ENCODE measurements at places on chromosomes 3 and 15.

DNA sequence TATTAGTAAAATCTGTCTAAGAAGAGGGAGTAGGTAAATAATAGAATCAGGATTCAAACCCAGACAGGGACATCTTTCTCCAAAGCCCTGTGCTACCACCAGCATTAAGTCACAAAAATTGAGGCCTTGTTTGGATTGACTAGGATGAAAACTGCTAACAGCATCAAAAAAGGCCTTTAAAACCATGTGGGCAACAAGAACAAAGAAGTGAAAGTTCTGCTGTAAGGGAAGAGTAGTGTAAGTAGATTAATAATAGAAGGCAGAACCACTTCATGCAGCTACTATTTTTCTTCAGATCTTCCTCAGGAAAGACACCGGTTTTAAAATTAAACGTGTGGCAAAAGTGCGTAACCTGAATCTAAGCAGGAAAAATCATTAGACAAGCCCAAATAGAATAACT is 15.3 kb upstream of the KBTBD12 start:
- DNase-seq, result no peak

DNA sequence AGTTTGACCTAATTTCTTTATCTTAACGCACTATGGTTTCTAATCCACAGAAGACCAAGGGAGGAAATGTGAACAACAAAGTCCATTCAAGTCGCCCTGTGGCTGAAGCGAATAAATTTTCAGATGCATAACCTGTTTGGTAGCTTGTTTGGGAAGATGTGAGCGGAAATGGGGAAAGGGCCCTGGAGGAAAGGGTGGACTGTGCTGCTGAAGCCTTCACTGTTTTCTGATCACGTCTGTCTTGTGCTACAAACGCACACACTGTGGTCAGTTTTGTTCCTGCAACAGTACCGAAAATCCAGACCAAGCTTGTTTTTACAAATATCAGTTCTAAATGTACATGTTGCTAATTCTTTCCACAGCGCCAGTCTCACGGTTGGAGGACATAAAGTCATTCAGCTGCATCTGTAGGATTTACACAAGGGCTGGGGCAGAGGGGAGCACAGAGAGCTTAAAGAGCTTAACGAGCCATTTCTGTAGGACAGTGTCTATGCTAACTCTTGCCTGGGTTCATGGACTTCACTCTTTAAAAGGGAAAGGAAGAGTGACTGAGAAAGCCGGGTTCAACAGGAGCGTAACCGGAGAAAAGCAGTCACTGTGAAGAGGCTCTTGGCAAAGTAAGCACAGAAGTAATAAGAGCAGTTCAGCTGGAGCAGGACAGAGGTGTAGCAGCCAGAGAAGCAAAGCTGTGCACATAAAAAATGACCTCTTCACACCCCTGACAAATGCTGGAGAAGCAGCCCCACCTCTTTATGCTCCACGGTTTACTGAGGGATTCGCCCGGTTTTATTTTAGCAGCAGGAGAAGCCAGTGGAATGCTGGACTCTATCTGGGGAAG is 66.6 kb downstream of the USF3 start:
- DNase-seq, result no peak

- DNase-seq, result no peak
These were observed 82.5 kb upstream of the PSMD6 start for GRCh38 chr3:64105816-64106215.

GRCh38 chr3:12585970-12586369 is 29.1 kb downstream of the MKRN2 start:
- no peak for DNase-seq

- no peak for DNase-seq
These were observed 42.9 kb upstream of the TSC22D2 start for GRCh38 chr3:150365132-150365604.

- no peak for DNase-seq
These were observed 31.8 kb downstream of the FSTL1 start for GRCh38 chr3:120418866-120419490.

DNA sequence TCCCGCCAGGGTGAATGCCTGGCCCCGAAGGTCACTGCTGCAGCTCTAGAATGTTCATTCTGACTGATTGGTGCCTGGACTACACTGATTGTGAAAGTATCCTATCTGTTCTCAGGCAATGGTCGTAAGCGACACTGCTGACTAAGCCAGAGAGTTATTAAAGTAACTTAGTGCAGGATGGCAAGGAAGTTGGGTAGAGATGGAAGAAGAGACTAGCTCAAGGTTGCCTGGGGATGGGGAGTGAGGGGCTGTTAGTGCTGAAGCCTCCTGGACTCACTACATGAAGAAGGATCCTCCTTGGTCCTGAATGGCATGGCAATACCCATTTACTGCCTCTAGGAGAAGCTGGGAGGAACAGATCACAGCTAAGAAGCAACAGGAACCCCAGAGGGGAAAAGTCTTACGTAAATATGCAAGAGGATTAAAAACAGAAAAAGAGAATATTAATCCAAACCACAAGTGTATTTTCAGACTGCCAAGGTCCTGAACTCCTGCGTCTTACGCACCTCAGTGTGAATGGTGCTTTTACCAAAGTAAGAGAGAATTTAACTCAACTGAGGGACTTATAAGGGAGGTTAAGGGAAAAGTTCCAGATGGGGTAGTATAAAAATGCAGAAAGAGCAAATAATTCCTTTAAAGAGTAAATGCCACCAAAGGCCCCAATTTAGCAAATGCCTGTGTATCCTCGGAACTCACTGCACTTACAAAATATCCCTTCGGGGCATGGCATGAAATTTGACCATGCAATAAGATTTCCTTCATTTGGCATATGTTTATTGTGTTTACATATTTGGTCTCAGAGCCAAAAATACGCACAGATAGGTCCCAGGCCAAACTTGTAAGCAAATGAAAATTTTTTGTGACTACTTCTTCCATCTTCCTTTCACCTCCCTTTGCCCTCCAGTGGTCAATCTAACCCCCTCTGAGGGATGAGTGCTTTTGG is 64.0 kb upstream of the DGKG start:
- peak; percentile 53 for DNase-seq

GRCh38 chr3:10445561-10446175 is 59.7 kb downstream of the ATP2B2 start:
- no peak for DNase-seq

DNA sequence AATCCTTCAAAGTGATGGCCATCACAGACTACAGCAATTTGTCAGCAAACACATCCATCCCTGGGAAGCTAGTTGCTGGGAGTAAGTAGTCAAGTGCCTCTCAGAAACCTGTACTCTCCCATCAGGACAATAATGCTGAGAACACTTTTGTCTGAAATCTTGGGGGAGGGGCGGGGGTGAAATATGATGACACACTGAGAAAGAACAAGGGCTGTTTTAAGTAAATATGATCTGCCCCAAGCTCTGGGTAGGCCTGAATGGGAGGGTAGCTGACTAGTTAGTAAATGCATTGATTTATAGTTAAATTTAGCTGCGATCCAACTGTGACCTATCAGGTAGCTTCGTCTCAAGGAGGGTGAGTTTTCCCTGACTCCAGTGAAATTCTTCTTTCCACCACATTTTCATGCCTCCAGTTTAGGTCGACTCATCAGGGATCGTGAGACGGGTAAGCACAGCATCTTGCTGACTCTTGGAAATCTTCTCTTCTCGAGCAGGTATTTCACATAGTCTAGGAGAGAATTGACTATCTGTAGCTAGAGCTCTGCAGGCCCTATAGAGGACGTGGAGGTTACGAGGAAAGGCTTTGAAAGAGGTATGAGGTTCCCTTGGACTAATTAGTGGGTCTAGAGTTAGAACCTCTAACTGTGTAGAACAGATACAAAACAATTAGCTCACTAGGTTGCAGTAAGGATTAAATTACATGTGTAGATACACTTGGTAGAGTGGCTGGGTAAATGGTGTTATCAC is 213.4 kb upstream of the SLC2A2 start:
- no peak for DNase-seq

DNA sequence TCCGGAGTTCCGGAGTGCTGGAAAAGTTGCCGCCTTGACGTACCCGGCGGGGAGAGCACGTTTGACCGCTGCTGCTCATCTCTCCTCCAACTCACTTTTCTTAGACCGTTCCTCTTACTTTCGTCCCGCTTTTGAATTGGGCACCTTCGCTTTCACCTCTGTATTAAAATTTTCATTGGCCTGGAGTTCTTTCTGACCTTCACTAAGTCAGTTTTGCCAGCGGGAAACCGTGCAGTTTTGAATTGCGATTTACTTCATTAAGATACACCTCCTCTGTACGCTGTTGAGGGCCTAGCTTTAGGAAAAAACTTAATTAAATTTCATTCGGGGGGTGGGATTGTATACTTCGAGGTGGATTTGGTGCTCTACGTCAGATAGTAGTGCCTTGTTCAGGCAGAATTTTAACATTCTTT is 1.3 kb downstream of the GMPS start:
- DNase-seq, result no peak

- no peak for DNase-seq
These were observed 36.2 kb downstream of the CBLB start for GRCh38 chr3:105832644-105833043.

- DNase-seq, result no peak
These were observed 226.5 kb upstream of the NANOGP8 start for GRCh38 chr15:35311615-35312014.

DNA sequence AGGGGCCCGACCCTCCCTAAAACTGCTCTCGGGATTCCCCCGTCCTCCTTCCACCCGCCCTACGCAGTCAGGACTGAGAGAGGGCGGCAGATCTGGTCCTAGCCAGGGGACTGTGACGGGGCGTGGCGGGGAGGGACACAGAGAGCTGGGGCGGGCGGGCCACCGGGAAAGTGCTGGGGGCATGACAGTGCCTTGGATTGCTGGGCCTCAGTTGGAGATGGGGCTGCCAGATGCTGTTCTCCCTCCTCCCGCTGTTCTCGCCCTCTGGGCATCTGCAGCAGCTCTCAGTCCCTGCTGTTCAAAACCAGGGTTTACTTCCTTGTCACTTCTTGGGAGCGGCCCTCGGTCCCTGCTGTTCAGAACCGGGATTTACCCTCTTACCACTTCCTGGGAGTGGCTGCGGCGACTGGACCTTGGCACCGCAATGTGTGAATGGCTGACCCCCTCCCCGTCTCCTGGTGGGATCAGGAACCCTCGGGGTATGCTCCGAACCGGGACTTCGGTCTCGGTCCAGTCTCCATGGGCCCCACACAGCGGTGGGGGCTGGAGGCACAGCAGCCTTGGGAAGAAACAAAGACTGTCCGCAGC is 1.8 kb upstream of the RPP25 start:
- DNase-seq, result no peak

DNA sequence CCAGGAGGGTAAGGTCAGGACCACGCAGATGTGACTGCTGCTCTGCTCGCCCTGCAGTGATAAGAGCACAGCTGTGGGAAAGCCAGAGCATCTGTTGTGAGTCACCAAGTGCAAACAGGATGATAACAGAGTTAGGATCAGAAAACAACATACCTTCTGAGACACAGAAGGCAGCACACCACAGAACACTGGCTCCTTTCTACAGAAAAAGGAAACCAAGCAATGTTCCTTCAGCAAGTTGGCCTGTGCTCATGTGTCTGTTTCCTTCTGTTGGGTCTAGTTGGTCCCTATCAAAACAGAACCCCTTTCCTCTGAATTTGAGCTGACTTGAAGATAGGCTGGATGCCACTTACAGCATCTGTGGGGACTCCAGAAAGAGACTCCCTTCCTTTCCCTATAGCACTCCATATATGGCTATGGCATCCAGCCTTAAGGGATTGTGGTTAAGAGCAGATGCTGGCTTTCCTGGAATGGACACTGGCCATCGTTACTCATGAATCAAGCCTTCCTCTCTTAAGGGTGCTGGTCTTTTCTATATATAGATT is 440.7 kb upstream of the THBS1 start:
- DNase-seq, result peak; percentile 87

DNA sequence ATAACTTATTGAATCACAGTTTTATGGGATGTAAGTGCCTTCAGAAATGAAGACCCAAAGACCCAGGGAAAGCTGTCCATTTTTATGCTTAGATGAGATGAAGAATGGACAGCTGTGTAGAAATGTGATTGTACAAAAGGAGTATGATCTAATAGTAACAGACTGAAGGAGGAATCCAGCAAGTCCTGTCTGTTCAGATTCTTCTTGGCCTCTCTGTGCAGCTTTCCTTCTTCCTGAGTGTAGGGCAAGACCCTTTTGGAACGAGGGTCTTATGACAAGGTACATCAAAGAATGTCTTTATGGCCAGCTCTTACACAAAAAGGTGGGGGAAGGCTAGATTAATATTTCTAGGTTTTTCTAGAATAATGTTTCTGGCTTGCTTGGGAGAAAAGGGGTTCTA is 1.4 kb upstream of the KIF23 start:
- no peak for DNase-seq

GRCh38 chr15:40388941-40389823 is 6.7 kb downstream of the KNSTRN start:
- no peak for DNase-seq

DNA sequence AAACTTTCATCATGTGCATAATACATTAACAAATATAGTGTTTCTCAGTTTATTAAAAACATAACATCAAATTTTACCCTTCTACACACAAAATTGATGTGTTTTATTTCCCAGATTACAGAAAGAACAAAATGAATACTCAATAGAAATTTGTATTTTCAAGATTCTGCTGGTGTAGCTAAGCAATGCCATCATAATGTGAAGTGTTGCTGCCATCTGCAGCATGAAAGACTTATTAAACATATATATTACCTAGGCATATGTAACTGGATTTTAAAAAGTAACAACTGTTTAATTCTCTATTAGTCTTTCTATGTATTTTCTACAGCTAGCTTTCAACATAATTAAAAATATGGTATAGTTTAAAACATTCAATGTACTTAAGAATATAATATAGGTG is 27.5 kb downstream of the PLSCR5 start:
- no peak for DNase-seq

GRCh38 chr15:88608607-88609181 is 12.4 kb upstream of the AEN start:
- DNase-seq, result no peak

GRCh38 chr3:193829781-193830180 is 236.8 kb downstream of the OPA1 start:
- DNase-seq, result no peak

GRCh38 chr3:126745760-126746394 is 41.8 kb downstream of the CHCHD6 start:
- DNase-seq, result no peak

DNA sequence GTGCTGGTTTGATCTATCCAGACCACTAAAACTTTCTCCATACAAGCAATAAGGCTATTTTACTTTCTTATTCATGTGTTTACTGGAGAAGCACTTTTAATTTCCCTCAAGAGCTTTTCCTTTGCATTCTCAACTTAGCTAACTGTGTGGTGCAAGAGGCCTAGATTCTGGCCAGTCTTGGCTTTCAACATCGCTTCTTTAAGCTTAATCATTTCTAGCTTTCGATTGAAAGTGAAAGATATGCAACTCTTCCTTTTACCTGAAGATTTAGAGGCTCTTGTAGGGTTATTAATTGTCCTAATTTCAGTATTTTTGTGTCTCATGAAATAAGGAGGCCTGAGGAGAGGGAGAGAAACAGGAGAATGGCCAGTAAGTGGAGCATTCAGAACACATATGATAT is 234.8 kb upstream of the GADL1 start:
- DNase-seq, result no peak

- no peak for DNase-seq
These were observed 7.6 kb downstream of the VHL start for GRCh38 chr3:10149226-10149625.

GRCh38 chr3:23519314-23520208 is 286.2 kb upstream of the UBE2E1 start:
- no peak for DNase-seq

- DNase-seq, result no peak
These were observed 14.0 kb downstream of the PLCD1 start for GRCh38 chr3:38015485-38015884.

GRCh38 chr3:47476644-47477199 is 981 bp upstream of the SCAP start:
- no peak for DNase-seq
